ENCODE measurements at places on chromosomes 2 and 18. TPM values are rescaled to one million over a fixed set of nuclear protein-coding genes. Genes with fewer than 3 reads are reported as not detected.

SERPINB8 gene
- 22.8 TPM for total RNA-seq

M1AP gene
- total RNA-seq, result 0.10 TPM

GAREM2 gene
- total RNA-seq, result 6.1 TPM

SNRPD1 gene
- 173 TPM for total RNA-seq

CCBE1 gene
- total RNA-seq, result 0.02 TPM

CNPPD1 gene
- 72.2 TPM for total RNA-seq

GPR39 gene
- total RNA-seq, result not detected

HOXD13 gene
- not detected for total RNA-seq

CENPO gene
- total RNA-seq, result 44.7 TPM

- no peak for DNase-seq
Measured at GRCh38 chr2:191910518-191910917, 63.6 kb upstream of the CAVIN2 start.

DNA sequence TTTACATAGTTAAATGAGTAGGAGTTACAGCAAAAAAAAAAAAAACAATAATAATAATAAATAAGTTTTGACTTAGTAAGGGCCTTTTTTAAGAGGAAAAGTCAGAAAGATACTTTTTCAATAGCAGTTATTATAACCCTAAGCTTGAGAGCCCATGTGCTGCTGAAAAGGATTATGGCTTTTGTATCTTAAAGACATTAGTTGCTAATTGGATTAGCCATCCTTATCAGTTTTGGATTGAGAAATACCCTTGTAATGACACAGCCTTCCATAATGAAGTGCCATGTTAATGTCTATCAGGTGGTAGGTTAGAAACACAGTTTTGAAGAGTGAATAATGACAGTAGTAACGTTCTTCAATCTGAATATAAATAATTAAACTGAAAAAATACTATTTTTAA is 554.0 kb downstream of the RIT2 start:
- DNase-seq, result no peak

DNA sequence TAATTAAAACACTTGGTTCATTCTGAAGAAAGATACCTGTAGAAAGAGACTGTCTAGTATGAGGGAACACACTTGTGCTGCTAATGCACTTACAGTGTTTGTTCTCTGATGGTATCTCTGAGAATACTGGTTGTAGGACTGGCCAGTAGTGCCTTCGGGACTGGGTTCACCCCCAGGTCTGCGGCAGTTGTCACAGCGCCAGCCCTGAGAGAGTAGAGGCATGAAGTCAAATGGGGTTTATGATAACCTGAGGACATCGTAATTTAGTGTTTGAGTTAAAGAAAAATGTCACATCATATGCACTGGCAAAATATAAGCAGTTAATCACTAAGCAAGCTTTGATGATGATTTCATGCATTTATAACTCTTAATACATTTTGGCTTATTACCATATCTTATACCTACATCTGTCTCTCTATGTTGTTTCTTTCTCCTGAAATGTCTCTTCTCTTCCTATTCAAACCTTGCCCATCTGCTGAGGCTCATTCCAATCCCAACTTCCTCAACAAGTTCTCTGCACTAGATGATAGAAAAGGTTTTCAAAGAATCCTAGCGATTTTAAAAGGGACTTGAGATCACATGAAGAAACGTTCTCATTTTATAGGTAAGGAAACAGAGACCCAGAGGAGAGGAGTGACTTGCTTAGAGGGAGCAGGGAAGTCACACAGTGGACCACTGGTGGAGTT is 50.2 kb downstream of the ATIC start:
- DNase-seq, result no peak

DNA sequence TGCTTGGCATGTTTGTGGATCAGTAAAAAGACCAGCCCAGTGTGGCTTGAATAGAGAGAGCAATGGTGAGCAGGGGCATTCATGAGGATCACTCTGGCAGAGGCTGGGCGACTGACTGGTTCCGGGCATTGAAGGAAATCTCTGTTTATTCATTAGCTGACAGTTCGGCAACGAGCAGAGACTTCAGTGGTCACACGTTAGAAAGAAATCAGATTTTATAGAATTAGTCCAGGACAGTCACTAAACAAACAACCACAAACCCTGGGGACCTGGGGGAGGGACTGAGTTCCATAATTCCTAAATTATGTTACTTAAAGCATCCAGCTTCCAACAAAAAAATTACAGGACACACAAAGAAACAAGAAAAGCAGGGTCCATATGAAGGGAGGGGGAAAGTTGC is 72.5 kb downstream of the NOL10 start:
- no peak for DNase-seq

DNA sequence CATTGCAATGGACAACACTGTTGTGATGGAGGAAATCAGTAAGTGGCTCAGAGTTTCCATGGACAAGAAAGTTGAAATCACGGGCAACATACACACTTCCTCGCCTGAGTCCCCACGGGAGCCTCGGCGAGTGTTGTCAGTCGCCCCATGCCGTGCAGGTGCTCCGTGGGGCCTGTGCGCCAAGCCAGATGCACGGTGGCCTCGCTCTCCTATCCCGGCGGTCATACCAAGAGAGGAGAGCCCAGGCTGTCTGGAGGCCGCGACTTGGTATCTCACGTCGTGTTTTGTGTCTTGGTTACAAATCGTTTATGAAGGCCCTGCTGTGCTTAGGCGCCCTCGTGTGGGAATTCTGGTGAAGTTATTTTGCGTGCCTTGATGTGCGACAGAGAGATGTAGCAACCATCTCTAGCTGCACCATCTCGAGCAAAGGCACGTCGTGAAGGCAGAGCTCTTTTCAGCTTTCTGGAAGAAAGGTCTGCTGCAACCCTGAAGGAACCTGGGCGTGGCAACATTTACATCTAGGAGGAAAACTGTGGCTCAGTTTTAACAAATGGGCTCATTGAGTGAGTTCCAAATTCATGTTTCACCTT is 21.8 kb downstream of the ATG4B start:
- DNase-seq, result peak; percentile 16

DNA sequence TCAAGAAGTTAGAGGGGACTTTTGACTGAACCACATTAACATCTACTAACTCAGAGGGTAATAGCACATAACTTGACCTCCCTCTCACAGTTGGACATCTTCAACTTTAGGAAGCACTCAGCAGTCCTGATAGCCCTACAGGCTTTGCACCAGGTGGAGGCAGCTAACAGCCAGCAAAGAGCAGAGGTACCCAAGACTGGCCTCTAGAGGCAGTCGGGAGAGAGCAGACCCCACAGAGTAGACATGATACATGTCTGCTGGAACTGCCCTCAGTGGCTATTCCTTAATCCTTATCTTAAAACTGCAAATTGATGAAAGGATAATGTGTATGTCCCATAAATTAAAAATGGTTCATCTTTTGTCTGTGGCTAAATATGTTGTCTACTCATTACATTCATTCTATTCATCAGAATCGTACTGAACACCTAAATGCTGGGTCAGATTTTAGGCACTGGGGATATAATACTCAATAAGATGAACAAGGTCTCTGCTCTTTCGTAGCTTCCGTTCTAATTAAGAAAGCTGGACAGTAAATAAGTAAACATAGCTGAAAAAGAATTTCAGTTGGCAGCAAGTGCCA is 49.8 kb downstream of the CAB39 start:
- no peak for DNase-seq

DNA sequence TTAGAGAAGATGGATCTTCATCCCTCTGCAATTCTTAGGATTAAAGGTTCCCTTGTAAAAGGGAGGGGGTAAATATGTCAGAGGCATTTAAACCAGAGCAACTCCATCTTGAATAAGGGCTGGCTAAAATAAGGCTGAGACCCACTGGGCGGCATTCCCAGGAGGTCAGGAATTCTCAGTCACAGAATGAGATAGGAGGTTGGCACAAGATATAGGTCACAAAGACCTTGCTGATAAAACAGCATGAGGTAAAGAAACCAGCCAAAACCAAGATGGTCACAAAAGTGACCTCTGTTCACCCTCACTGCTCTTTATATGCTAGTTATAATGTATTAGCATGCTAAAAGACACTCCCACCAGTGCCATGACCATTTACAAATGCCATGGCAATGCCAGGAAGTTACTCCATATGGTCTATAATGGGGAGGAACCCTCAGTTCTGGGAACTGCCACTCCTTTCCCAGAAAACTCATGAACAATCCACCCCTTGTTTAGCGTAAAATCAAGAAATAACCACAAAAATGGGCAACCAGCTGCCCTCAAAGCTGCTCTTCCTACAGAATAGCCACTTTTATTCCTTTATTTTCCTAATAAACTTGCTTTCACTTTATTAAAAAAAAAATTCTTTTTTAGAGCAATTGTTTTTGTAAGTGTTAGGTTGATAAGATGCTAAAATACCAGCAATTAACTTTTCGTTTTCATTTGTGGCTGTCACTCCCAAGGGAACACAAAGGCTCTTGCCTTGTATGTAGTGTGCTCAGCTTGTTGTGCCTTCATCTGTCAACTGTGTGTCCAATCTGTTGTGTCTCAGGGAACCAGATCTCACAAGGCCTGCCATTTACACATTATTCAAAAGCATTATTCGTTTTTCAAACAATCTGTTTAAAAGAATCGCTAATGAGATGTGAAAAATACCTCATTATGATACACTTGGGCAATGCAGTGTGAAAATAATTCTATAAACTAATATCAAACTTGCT is 205.2 kb upstream of the RGPD4 start:
- DNase-seq, result no peak

DNA sequence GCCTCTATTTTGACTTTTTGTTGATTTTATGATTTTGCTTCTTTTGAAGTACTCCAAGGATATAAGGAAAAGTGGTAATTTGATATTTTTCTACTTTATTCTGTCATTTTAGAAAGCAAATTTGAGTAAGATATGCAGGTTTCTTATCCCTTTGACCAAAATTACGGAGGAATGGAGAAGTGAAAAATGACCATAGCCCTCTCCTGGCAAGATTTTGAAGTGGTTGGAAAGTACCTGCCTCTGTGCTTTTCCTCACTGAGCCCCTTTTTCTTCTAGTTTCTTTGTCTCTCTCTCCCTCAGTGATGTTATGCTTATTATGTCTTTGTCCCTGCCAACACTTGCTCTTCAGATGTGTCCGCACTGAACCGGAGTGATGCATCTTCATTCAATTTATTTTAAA is 898.1 kb downstream of the EPHA4 start:
- DNase-seq, result no peak

GRCh38 chr2:88831792-88832248 is 140.3 kb downstream of the RPIA start:
- DNase-seq, result peak; percentile 11

- DNase-seq, result no peak
Measured at GRCh38 chr2:6449343-6449742, 416.4 kb downstream of the CMPK2 start.

GRCh38 chr2:188524519-188525113 is 232.9 kb downstream of the GULP1 start:
- no peak for DNase-seq

DNA sequence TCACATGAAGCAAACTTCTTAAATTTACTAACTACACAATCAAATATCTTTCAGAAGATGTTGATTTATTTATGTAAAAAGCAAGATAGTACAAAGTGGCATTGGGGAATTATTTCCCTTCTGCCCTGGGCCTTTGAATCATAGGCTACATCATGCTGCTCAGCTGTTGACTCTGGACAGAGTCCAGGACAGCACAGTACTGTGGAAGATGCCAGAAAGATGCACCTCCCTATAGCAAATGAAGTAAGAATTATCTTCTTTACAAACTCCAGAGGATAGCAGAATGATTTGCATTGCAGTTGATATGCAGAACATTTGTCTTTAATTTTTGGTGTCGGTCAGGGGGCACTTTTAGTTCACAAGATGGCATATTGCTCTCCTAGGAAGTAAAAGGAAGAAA is 1354.5 kb upstream of the ZEB2 start:
- no peak for DNase-seq

GRCh38 chr2:240162939-240163714 is 22.7 kb upstream of the OTOS start:
- no peak for DNase-seq

GRCh38 chr2:25460261-25460905 is 118.7 kb upstream of the DNMT3A start:
- DNase-seq, result no peak

DNA sequence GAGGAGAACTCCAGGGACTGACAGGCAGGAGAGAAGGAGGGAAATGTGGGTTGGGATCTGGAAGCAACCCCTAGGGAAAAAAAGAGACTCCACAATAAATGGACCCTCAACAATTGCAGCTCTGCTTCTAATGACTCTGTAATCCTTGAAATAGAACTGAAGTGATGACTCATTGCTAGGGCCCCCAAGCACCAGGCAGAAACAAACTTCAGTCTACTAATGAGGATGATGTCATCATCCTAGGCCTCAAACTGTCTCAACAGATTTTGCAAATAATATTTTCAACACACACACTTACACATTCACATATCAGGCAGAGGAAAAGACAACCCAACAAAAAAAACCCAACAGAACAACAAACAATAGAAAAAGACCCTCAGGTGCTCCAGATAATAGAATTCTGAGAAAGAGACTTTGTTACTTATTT is 143.3 kb downstream of the HDAC4 start:
- DNase-seq, result no peak

- DNase-seq, result no peak
Measured at GRCh38 chr2:20596973-20597859, 53.7 kb downstream of the HS1BP3 start.

GRCh38 chr2:31888550-31888949 is 122.3 kb downstream of the MEMO1 start:
- no peak for DNase-seq

DNA sequence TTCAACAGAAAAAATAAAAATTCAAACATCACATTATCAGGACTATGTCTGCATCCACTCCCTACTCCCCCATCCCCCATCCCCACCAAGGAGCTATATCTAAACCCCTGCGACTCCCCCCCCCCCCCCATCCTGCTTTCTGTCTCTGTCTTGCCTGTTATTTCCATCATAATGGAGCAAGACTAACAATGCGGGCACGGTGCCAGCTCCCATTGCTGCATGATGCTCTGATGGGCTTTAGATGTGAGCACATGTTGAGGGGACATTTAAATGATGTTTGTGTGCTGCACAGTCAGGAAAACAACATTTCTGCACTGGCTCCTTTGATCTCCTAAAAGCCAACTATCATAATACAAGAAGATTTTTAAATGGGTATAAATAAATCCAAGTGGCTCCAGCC is 644.2 kb upstream of the SETBP1 start:
- DNase-seq, result no peak

- no peak for DNase-seq
Measured at GRCh38 chr2:96485350-96485749, 19.8 kb downstream of the NEURL3 start.

GRCh38 chr2:221533299-221533698 is 38.8 kb downstream of the EPHA4 start:
- no peak for DNase-seq

DNA sequence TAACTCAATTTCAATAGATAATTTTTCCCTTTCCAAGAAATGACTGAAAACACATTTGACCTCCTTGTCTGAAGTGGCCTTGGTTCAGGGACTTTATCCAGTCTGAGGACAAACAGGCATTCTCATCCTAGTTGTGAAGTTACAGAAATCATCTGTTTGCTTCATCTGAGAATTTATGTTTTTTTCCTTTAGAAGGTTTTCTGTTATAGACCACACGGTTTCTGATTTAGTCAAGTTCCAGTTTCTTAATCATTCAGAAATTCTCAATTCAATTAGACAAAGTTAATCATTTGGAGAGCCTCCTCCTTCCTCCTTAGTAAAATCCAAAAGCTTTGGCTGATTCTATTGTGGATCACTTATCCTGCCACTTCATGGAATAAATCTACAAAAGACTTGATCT is 60.9 kb downstream of the ICOS start:
- DNase-seq, result no peak

GRCh38 chr2:119826370-119826961 is 66.7 kb downstream of the PTPN4 start:
- DNase-seq, result peak; percentile 19

- DNase-seq, result peak; percentile 35
Measured at GRCh38 chr18:13381944-13382365, 163.4 kb downstream of the LDLRAD4 start.

All from activated T-helper 1 cell treated with anti-CD3 and anti-CD28 coated beads, Interleukin-12 subunit alpha, Interleukin-12 subunit beta, Interleukin-2, Interleukin-4 antibody, amounts not matched to agents 30 ng/mL and 10 ng/mL and 1 ng/mL, durations not matched to agents 14 hours and 24 hours and 36 hours (primary cell).